ENCODE measurements at places on chromosomes 2 and 18. TPM values are rescaled to one million over a fixed set of nuclear protein-coding genes. Genes with fewer than 3 reads are reported as not detected.

HMSD gene
- total RNA-seq, result 1.4 TPM

- H3K36me3 ChIP-seq, result no peaks in the 10 kb centered on the region
- H3K4me1 ChIP-seq, result no peaks in the 10 kb centered on the region
- H3K27ac ChIP-seq, result no peak overlapping the region
- DNase-seq, result no peak
- H3K27me3 ChIP-seq, result no peaks in the 10 kb centered on the region
- H3K4me3 ChIP-seq, result no peak overlapping the region
These were observed 158.3 kb downstream of the GLI2 start for GRCh38 chr2:120893811-120894584.

GRCh38 chr2:6947929-6948676 lies 30.9 kb downstream of the RNF144A start:
- DNase-seq, result no peak
- peaks cover 33% of the 10 kb centered on the region for H3K36me3 ChIP-seq
- H3K27me3 ChIP-seq, result no peaks in the 10 kb centered on the region
- no peak overlapping the region for H3K27ac ChIP-seq
- H3K4me3 ChIP-seq, result no peak overlapping the region

GRCh38 chr2:22697054-22697788 lies 687.8 kb upstream of the KLHL29 start:
- H3K4me3 ChIP-seq, result no peak overlapping the region
- no peaks in the 10 kb centered on the region for H3K27me3 ChIP-seq
- no peak for DNase-seq
- H3K4me1 ChIP-seq, result no peaks in the 10 kb centered on the region

GRCh38 chr2:49021271-49021670 lies 133.0 kb downstream of the FSHR start:
- H3K4me1 ChIP-seq, result no peaks in the 10 kb centered on the region
- no peak for DNase-seq
- no peaks in the 10 kb centered on the region for H3K27me3 ChIP-seq
- H3K36me3 ChIP-seq, result no peaks in the 10 kb centered on the region

DNA sequence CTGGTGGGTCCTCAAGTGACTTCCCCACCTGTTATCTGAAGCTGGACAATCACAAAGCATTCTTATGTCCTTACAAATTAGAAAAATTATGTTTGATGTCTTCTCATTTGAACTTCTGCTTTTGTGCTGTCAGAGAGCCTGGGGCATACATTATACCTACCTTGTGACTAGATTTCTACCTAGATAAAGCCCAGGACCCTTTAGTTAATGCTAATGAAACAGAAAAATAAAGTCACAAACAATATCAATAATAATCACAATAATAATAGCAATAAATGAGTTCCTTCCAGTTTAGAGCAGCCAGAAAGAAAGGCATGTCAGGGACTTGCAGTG lies 456.4 kb downstream of the SETBP1 start:
- H3K4me1 ChIP-seq, result no peaks in the 10 kb centered on the region
- H3K27me3 ChIP-seq, result no peaks in the 10 kb centered on the region
- H3K4me3 ChIP-seq, result no peak overlapping the region
- H3K36me3 ChIP-seq, result no peaks in the 10 kb centered on the region
- no peak for DNase-seq

GRCh38 chr2:160229591-160229990 lies 29.5 kb upstream of the ITGB6 start:
- DNase-seq, result no peak
- H3K4me1 ChIP-seq, result peaks cover 11% of the 10 kb centered on the region
- H3K36me3 ChIP-seq, result no peaks in the 10 kb centered on the region

DNA sequence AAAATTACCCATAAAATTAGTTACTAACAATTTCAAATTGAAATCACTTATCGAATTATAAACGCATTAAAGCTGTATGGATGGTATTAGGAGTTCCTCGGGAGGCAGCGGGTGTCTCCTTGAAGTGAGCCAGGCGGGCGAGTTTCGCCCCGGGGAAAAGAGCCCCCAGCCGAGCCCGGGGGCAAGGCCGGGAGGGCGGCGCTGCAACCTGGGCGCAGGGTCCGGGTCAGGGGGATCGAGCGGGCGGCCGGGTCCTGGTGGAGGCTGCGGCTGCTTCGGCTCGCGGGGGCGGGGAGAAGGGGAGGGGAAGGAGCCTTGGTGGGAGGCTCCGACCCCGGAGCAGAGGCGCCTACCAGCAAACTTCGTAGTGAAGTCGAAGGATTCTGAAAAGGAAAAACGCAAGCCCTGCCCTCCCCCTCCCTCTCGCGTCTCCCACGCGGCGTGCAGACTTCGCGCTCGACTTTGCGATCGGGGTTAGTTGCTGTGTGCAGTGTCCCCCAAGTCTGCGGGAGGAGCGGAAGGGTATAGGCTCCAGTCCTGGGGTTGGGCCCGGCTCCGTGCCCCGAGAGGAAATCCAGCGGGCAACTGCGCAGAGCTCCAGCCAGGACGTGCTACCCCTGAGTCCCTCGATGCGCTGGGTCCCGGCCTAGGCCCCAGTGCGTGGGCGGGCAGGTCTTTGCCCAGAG lies 140.8 kb downstream of the MEIS1 start:
- no peak for DNase-seq
- no peak overlapping the region for H3K27ac ChIP-seq
- H3K36me3 ChIP-seq, result no peaks in the 10 kb centered on the region
- no peak overlapping the region for H3K4me3 ChIP-seq

AQP12A gene
- not detected for total RNA-seq

ST8SIA3 gene
- not detected for total RNA-seq

All from activated CD8-positive, alpha-beta T cell treated with anti-CD3 and anti-CD28 coated beads for 36 hours (primary cell).